Hematopoietic multipotent progenitor cell (in vitro differentiated cells): ENCODE measurements at places on chromosomes 12 and 14. TPM values are rescaled to one million over a fixed set of nuclear protein-coding genes. Genes with fewer than 3 reads are reported as not detected.

Gene MSRB3
- 75.9 TPM for total RNA-seq

Gene GMFB
- 19.4 TPM for total RNA-seq

Gene RNASE1
- total RNA-seq, result 1.3 TPM

Gene HOXC4
- under 0.01 TPM for total RNA-seq

GRCh38 chr14:33194551-33194950, 255.9 kb downstream of the NPAS3 start:
- DNase-seq, result no peak

DNA sequence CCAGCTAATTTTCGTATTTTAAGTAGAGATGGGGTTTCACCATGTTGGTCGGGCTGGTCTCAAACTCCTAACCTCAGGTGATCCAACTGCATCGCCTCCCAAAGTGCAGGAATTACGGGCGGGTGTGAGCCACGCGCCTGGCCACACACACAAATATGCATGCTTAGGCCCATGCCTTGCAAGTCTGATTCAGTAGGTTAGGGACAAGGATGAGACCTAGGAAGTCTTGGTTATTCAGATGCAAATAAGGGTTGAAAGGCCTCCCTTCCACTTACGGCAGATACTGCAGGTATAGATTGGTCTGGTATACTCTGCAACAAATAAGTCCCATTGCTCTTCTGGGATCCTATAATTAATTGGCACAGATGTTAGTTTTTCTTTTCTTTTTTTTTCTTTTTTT, 32.9 kb downstream of the TXNRD1 start:
- DNase-seq, result no peak

GRCh38 chr12:12334367-12335040, 15.5 kb downstream of the MANSC1 start:
- DNase-seq, result no peak

Gene CCDC197
- total RNA-seq, result not detected

DNA sequence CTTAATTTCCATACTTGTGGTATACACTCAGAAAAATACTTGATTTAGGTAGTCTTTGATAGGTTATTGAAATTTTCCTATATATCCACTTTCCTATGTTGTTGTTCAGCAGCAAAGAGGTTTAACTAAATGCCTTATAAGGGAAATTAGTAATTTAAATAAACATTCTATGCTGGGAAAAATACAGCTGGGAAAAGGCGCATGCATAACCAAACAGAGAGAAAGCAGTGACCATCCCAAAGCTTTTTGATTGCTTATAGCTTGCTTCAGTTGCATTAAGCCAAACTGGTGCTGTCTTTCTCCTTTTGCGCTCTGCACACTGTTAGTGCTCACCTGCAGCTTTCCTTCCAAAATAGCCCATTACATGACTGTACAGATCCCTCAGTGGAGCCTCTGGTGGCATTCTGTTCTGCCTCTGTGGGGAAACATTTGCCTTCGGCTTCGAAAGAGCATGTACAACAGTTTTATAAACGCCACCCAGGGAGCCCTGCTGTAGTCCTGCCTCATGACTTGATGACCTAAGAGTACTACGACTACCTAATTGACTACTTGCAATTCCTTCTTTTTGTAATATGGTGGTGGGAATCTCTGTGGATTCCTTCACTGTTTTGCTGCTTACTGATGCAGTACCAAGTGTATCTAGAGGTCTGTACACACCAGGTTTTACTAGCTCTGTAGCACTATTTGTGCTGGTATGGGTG, 120.8 kb downstream of the RALGAPA1 start:
- no peak for DNase-seq

GRCh38 chr14:102644523-102644922, 52.1 kb downstream of the RCOR1 start:
- DNase-seq, result no peak

GRCh38 chr12:59452259-59452658, 143.6 kb upstream of the SLC16A7 start:
- DNase-seq, result no peak

Gene PTGER2
- total RNA-seq, result 43.6 TPM

GRCh38 chr12:30978639-30979038, 52.1 kb downstream of the TSPAN11 start:
- no peak for DNase-seq

DNA sequence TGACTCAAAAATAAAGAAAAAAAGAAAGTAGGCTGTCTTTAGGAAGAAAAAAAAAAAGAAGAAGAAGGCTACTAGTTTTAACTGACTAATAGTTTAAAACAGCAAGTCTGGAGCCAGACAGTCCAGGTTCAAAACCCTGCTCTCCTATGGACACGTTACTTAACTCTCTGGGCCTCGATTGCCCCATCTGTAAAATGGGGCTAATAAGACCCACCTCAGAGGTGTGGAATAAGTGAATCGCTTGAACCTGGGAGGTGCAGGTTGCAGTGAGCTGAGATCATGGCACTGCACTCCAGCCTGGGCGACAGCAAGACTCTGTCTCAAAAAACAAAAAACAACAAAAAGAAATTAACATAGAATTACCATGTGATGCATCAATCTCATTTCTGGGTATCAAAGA, 10.5 kb upstream of the SCARB1 start:
- DNase-seq, result no peak

Gene CCDC38
- total RNA-seq, result under 0.01 TPM

Gene SERPINA4
- total RNA-seq, result not detected

Gene IL26
- not detected for total RNA-seq

GRCh38 chr12:26528943-26529342, 304.1 kb downstream of the ITPR2 start:
- DNase-seq, result no peak

DNA sequence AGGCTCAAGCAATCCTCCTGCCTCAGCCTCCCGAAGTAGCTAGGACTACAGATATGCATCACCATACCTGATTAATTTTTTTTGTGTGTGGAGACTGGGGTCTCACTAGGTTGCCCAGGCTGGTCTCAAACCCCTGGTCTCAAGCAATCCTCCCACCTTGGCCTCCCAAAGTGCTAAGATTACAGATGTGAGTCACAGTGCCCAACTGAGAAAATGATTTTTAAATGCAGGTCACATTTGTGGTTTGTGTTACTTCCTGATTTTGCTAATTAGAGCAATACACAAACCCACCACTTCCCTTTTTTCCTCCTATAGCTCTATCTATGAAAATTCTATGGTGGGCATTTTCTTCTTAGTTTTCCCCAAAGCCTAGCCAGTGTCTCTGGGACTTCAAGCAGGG, 45.5 kb upstream of the TMEM263 start:
- peak; percentile 89 for DNase-seq

Gene ANG
- 2.7 TPM for total RNA-seq

Gene OTUB2
- total RNA-seq, result 0.54 TPM

Gene OR10P1
- not detected for total RNA-seq

Gene IFI27
- total RNA-seq, result 1.6 TPM

DNA sequence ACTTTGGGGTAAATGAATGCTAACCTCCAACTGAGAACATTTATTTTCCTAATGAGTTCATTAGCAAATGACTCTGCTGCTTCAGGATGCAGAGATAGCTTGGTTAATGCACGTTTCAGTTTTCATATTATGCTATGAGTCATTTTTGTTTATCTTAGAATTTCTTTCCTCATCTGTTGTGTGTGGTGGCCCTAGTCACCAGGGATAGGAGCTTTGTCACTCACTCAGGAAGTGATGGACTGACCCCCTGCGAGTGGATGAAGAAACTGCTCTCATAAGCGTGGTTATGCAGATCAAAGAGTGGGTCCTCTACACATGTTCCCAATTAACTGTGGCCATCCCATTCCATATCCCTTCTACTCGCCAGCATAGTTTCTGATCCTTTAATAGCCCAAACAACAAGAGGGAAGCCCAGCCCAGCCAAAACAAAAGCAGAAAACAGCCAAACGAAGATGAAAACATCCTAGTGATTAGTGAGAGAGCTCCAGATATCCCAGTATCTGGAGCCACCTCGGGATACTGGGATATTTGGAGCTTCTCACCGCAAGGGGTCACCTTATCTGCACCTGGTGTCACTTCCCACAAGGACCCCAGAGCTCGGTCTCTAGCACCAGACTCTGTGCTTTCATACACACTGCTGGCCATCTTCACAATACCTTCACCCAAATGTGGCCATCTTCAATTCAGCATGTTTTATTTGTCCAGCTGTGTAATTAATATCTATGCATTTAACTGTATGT, 8.6 kb downstream of the TC2N start:
- peak; percentile 63 for DNase-seq

- no peak for DNase-seq
These were observed 316.3 kb downstream of the BCL11B start for GRCh38 chr14:98955741-98956070.

DNA sequence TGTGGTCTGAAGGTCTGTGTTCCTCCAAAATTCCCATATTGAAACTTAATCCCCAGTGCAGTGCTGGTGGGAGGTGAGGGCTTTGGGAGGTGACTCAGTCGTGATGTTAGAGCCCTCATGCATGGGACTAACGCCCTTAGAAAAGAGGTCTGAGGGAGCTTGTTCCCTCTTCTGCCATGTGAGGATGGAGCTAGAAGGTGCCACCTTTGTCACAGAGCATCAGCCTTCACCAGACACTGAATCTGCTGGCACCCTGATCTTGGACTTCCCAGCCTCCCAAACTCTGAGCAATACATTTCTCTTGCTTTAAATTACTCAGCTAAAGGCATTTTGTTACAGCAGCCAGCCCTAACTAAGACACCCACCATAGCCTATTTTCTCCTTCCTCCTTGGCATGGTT, 13.9 kb downstream of the RAB15 start:
- DNase-seq, result no peak

DNA sequence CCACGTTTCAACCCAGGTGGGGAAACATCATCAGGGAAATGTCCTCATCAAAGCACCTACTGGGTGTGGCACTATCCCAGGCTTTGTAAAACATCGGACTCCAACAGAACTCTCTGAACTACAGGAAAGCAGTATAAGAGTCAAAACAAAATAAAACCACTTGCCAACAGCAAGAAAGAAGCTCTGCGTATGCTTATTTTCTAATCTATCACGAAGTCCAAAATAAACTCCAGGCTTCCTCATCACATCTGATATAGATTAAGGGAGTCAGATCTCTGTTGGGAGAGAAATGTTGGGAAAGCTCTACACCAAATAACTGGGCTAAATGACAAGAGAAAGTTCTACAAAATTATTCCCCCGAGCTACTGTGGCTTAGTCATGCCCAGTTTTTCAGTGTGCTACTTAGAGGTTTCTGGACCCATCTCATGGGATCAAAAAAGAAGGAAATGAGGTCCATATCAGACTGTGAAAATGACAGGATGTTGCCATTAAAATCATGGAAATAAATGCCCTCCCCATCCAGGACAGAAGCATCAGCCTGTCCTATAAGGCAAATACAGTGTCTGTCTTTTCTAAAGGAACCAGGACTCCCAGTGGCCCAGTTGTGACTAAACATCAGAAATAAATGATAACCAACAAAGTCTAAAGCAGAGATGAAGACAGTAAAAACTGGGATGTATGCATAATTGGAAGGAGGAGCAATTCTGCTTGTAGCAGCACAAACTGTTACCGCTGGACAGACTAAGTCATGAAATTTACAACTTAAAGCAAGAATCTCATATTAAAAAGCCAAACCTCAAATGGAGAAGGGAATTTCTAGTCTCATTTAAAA, 149.5 kb downstream of the STXBP6 start:
- DNase-seq, result no peak

Gene AMHR2
- total RNA-seq, result 4.6 TPM
